ENCODE measurements at places on chromosomes 2 and 18. TPM values are rescaled to one million over a fixed set of nuclear protein-coding genes. Genes with fewer than 3 reads are reported as not detected.

The C2orf66 gene
- total RNA-seq = not detected

The CNDP2 gene
- total RNA-seq = 80.8 TPM

The RAX gene
- not detected for total RNA-seq

The CNDP1 gene
- total RNA-seq = not detected

The DSC2 gene
- 19.6 TPM for total RNA-seq

The SLC11A1 gene
- 0.21 TPM for total RNA-seq

The SRD5A2 gene
- total RNA-seq = not detected

The EGR4 gene
- total RNA-seq = not detected

The LHCGR gene
- total RNA-seq = not detected

The INHBB gene
- total RNA-seq = 0.17 TPM

The PDE1A gene
- not detected for total RNA-seq

The ASB18 gene
- not detected for total RNA-seq

The KLF11 gene
- total RNA-seq = 3.1 TPM

The COL3A1 gene
- total RNA-seq = 0.04 TPM

The KHK gene
- total RNA-seq = 40.9 TPM

The MBP gene
- total RNA-seq = 5.0 TPM

The ATP6V1B1 gene
- not detected for total RNA-seq

All from HepG2 (cell line).